ENCODE measurements at places on chromosomes 16 and 17.
A peak's percentile ranks its signal among the peaks of the same experiment; 100 is the strongest.

DNA sequence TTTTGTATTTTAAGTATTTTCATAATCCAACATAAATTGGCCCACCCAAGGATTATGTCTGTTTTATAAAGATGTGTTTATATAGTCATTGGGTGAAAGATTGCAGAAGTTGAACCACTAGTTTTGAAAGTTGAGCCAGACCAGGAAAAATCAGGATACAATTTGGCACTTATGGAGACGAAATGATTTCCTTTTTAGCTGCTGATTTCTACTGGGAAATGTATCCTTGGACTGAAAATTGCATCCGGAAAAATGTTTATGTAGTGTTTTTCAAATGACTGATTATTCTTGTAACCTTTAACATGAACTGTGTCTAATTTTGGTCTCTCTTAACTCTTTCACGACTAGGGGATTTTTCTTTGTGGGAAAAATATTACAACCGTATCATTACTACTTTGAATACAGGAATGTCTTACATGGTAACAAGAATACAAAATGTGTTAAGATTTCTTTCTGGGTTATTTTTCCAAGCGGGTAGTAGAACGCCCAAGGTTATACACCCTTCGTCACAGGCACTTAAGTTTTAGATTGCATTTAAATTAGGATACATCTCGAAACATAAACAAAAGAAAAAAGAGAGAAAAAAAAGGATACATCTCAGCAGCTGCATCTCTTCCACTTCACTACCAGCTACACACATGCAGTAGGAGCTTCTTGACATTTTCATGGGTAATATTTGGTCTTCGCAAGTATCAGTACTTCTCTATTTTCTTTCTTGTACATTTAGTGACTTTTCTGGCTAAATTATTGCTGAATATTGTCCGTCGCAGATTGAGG, 273.0 kb upstream of the TBX2 start:
- DNase-seq: no peak

DNA sequence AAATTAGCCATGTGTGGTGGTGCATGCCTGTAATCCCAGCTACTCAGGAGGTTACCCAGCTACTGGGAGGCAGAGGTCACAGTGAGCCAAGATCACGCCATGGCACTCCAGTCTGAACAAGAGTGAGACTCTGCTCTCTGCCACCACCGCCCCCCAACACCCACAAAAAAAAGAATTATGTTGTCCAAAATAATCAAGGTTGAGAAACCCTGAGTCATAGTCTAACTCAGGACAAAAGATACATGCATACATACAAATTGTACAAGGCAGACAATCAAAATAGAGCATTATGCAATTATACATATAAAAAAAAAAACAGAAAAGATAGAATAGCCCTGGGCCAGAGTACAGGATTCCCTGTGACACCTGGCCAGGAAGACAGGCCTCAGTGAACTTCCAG, 6.6 kb upstream of the KPNB1 start:
- DNase-seq: no peak

DNA sequence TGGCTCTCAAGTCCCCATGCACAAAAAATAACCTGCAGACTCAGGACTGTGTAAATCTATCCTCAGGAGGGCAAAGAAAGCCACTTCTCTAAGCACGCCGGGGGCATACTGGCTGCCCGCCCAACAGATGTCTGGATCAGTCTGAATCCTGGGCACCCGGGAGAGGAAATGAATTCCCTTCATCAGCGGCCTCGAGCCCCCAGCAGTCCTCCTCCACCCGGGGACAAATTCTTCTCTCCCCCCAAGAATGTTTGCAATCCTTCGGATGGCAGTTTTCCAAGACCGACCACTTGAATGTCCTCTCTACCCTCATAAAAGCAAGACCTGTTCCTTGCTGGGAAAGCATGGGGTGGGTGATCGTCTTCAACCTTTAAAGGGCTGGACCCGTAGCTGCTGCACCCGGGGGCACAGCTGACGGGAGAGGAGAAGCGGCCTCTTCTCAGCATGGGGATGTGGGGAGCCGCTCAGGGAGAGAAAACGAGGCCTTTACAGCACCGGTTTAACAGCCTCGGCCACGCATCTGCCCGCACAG, 9.4 kb upstream of the MAP2K3 start:
- DNase-seq: no peak

DNA sequence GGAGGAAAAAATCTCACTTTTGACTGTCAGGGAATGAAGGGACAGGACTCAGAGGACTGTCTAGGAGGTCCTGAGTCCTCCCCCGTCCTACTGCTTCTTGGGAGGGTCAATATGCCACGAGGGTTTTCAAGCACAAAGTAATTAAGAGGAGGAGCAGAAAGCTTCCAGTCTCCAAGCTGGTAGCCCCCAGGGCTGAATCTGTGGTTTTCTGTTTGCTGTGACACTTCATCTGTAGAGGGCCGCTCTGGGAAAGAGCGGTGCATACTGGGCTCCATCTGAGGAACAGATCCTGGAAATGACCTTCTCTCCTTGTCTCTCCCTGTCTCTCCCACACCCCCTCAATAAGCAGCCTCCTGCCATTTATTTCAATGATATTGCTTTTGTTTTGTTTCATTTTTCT, 180.1 kb upstream of the SDK2 start:
- DNase-seq: no peak

DNA sequence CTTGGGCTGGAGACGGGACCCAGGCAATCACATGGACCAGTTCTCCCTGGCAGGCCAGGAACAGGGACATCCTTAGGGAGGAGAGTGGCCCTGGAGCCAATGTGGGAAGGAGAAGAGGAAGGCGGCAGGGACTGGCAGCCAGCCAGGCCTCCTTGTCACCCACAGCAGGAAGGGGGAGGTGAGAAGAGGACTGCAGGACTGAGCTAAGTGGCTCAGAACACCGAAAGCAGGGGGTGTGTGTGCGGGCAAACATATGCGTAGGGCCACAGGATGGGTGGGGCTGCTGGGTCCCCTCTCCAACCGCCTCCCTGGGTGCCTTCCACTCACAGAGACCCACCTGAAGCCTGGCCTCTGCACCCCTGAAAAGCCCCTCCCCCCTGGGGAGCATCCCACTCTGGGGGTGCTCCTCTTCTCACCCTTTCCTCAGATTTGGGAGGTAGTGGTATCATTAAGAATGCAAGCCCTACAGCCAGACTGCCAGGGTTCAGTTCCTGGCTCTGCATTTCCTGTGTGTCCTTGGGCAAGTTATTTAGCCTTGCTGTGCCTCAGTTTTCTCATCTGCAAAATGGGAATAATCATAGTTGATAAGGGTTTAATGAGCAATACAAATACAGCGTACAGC, 8.1 kb downstream of the PNMT start:
- DNase-seq: peak; percentile 65
